ENCODE measurements at places on chromosomes 3 and 15.
A peak's percentile ranks its signal among the peaks of the same experiment; 100 is the strongest.

GRCh38 chr3:192840143-192840836 is 77.4 kb downstream of the MB21D2 start:
- no peak for DNase-seq

DNA sequence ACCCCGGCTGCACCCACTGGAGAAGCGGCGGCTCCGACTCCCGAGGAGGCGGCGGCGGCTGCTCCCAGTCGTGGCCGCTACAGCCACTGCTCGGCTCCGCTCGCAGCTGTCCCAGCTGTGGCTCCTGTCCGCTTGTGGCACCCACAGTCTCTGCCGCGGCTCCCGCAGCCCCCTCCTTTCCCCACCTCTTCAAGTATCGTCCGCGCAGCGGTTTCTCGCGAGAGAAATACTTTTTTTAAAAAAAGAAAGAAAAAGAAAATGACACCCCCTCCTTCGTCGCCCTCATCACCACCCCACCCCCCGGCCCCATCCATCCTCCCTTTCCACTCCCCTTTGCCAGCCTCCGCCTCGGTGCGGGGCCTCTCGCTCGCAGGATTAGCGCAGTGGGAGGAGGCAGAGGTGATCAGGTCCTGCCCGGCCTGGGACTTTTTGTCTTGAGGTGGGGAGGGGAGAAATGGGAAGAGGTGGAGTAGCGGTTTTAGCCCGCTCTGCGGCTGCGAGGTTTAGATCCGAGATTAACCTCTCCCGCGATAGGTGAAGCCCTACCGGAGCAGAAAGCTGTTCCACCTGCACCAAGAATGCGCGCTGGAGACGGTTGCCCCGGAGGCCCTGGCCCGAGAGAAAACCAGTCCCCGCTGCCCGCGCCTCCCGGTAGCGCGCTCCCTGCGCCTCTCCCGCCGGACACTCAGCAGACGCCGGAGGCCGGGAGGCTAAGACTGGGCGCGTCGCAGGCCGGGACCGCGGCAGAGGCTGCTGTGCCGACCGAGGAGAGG is at the start of gene FBN1:
FBN1 (minus strand) TSS at position 152 of the 773 bp plus-strand sequence. CDS start 940 bp downstream, outside the sequence.
- DNase-seq: peak; percentile 70

DNA sequence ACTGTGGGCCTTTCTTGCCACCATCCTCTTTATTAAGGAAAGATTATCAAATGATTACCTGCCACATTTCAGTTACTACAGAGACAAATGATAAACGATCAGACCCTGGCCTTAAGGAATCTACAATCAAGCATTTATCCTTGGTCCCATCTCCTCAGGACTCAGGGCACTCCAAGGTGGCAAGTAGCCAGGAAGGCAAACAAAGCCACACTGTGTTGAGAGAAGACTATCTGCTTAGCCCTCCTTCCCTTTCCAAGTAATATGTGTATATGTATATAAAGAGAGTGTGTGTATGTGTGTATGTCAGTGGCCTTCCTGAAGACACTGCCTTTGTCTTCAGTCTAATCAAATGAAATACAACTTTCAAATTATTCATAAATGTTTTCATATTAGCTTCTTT is 490.1 kb upstream of the ATP11B start:
- DNase-seq: no peak

DNA sequence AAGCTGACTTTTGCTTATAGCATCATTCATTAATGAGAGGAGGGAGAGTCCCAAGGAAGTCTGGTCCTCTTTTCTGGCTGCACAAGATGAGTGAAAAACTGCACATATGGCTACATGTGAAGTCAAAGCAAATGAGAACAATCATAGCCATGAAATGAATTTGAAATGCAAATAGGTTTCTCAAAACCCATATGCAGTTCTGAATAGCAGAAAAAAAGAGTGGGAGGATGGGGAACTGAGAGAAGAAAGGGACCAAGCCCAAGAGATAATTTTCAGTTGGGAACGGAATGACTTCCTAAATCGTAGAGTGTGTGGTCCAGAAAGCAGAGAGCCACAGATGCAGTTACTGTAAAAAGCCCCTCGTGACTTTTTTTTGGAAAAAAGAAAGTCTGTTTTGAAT is 66.3 kb downstream of the GTPBP8 start:
- DNase-seq: no peak

DNA sequence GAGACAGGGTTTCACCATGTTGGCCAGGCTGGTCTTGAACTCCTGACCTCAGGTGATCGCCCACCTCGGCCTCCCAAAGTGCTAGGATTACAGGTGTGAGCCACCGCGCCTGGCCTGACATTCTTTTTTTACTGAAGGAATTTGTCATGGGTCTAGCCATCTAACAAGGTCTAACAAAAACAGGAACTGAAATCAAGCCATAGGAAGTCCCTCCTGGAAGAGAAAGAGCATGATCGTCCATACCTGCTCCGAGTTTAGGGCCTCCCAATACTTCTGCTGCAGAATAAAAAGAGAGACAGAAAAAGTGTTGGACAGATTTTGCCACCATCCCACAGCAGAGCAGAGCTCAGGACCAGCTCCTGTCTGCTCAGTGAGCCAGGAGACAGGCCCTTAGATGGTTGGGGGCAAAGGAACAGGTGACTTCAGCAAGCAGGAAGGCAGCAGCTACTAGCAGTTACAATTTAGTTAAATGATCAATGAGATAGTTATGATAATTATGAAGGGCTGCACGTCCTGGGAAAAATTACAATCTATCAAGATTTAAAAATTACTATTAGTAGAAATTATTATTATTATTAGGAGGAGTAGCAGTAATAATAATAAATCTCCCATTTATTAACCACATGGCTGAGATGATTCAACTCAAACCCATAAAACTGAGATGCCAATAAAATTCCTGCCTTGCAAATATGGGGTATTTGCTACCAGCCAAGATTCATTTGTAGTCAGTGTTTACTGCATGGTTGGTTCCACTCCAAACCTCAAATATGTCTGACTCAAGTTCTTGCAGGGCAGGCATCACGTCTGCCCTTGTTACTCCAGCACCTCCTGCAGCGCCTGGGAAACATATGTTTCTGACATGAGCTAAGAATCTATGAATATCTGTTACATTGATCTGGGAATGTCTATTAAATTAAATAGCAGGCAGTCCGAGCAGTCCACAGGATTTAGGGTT is 40.1 kb downstream of the TMEM44 start:
- DNase-seq: no peak

- no peak for DNase-seq
Measured at GRCh38 chr15:39555885-39556284, 25.0 kb upstream of the THBS1 start.

DNA sequence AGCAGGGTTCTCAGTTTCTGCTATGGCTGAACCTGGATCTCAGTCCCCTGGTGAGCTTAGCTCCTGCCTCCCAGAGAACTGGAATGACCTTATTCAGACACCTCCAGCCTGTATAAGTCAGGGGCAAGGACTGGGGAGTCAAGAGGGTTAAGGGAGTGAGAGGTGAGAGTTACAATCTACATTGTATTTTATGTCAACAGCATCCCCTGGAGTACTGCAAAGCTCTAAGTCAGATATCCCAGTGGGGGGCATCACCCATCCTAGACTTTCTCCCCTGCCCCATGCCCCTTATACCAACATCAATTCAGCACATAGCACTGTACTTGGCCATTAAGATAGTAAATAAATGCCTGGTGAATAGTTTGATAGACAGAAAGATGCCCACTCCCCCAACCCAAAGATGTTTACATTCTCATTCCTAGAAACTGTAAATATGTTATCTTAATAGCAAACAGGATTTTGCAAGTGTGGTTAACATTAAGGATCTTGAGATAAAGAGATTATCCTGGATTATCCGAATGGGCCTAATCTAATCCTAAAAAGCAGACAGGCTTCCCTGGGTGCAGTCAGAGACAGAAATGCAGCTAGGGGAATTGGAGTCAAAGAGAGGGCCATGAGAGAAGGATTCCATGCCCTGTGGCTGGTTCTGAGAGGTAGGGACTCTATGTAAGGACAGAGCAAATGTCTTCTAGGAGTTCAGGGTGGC is 132.3 kb upstream of the RASGRP1 start:
- no peak for DNase-seq

DNA sequence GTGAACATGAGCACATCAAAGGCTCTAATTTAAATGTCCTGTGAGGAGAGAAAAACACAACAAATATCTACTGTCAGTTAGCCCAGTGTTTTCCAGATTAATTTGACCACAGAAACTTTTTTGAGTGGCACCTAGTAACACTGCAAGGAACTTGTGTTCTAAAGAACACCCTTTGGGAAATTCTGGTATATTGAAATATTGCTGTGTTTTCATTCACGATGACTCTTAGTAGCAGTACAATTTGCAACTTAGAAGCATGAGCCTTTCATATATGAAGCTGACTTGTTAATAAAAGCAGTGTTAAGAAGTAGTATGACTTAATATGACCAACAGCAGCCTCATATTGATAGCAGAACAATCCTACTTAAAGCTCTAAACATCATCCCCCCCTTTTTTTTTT is 32.0 kb downstream of the B3GALNT1 start:
- DNase-seq: no peak

GRCh38 chr15:101411085-101411484 is 78.4 kb downstream of the PCSK6 start:
- no peak for DNase-seq

DNA sequence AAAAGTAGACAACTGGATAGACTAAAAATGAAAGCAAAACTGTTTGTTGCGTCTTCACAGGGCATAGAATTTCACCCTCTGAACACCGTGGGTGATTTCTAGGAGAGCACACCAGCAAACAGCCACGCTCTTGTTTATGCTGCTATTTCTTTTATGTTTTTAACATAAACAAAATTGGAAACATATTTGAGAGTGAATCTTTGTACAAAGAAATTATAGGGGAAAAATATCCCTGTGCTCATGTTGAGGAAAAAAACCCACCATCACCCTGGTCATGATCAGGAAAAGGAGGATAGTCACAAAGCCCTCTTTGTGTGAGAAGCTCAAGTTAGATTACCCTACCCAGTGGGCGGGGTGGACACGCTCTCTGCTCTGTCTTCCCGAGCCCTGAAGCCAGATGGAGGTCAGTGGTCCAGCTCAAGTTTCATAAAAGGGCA is 313.3 kb downstream of the SATB1 start:
- no peak for DNase-seq

DNA sequence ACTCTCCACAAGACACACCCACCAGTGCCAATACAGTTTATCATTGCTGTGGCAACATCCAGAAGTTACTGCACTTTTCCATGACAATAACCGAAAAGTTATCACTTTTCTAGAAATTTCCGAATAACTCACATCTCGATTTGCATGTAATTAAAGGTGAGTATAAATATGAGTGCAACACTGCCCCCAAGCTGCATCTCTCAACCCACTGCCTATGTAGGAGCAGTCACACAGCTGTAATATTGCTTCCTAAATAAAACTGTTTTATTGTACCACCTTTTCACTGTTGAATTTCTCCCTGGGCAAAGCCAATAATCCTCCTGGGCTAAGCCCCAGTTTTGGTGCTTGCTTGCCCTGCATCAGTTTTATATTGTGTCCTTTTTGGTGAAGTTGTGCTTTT is 601.0 kb upstream of the EPHA6 start:
- DNase-seq: no peak

- DNase-seq: no peak
Measured at GRCh38 chr3:49534581-49535441, 19.5 kb upstream of the BSN start.

GRCh38 chr3:98029083-98029482 is 6.0 kb downstream of the GABRR3 start:
- DNase-seq: no peak

DNA sequence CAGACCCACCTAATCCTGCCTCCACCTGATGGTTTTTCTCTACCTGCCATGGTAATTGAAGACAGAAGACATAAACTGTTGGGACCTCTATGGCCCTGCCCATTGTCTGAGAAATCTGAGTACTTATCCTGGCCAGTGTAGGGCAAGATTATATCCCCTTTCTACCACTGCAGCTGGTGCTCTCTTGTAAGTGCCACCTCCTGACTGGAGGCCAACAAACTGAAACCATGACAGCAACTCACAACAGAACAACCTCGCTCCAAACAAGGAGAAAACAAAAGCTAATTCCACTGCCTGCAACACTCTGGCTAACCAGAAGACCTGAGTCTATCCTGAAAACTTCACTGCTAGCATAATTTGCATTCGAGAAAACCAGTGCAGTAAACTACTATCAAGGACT is 82.9 kb downstream of the CLDN1 start:
- no peak for DNase-seq

DNA sequence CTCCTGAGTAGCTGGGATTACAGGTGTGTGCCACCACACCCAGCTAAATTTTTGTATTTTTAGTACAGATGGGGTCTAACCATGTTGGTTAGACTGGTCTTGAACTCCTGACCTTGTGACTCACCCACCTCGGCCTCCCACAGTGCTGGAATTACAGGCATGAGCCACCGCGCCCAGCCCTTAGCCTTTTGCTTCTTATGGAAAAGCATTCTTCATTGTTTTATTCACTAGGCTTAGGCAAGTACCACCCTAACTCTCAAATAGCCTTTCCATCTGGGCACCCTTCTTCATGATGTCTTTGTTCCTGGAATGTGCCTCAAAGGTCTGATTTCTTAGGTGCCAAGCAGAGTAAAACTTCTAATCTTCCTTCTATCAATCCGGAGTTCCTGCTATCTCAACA is 641.8 kb downstream of the FHIT start:
- DNase-seq: no peak

GRCh38 chr3:170367797-170368196 is 10.3 kb downstream of the SKIL start:
- no peak for DNase-seq

GRCh38 chr3:195703776-195704175 is 17.0 kb upstream of the MUC20 start:
- no peak for DNase-seq

DNA sequence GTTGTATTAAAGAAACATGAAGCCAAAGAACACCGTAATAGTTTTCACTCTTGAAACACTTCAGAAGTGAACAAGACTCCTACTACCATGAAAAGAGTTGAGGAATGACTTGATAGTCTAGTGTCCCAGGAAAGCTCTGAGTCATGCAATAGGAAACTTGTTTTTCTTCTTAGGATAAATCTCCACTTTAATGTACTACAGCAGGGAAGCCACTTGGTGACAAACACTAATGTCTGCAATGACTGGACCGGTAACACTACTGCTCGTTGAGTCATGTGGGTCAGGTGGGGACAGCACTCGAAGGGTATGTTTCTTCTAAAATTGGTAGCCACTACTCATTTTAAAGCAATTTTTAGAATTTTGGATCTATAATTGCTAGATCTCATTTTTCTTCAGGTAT is 291.7 kb upstream of the CNTN3 start:
- no peak for DNase-seq

DNA sequence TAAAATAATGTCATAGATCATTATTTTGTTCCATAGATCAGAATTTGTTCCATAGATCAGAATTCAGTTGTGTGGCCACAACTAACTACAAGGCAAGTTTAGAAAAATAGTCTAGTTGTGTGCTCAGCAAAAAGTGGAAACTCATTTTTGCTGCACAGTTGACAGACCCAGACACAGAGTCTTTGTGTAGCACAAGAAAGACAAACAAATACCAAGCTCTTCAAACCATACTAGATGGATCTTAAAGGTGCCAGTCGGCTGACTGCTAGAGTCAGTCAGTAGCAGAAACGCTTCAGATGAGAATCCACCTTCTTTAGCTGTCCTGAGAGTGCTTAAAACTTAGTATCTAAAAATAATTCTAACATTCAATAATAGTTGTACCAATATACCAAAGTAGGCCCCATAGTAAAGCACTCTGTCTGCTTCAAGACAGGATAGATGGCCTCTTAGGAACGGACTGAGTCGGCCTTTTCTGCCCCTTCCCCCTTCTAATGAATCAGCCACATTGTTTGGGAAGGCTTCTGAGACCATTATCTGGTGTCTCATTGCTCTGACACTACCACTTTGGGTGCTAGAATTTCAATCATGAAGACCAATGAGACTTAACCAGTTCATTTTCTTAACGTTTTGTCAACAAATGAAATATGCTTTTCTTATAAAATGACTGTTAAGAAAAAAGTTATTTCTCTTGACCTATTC is 27.7 kb upstream of the SLC4A7 start:
- DNase-seq: no peak

GRCh38 chr3:186896875-186897274 is 33.5 kb upstream of the ST6GAL1 start:
- no peak for DNase-seq

All from kidney capillary endothelial cell (primary cell).